ENCODE measurements at places on chromosomes 7 and 10. TPM values are rescaled to one million over a fixed set of nuclear protein-coding genes. Genes with fewer than 3 reads are reported as not detected.

IGFBP1 gene
- 1.7 TPM for total RNA-seq

SLC26A3 gene
- not detected for total RNA-seq

HIP1 gene
- total RNA-seq = 17.7 TPM

MICU1 gene
- total RNA-seq = 29.2 TPM

DNA sequence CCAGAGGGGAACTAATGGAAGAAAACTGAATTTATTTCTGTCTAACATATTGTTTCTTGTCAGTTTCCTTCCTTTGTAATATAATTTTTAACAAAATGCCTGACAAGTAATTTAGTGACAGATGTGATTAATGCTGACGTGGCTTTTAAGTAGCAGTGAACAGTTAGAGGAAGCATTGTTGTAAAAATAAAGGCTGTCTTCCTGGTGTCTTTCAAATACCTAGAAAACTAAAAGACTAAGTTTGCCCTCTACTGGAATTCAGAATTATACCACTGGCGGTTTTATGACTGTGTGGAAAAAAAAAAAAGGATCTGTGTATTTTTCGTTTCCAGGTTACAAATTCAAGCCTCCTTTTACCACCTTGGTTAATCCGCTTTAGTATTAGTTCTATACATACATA, 217.1 kb upstream of the DPP6 start:
- no peak for DNase-seq

- DNase-seq = no peak
These were observed 35.0 kb upstream of the ABCB4 start for GRCh38 chr7:87510411-87510875.

PRR15 gene
- total RNA-seq = not detected

- no peak for DNase-seq
These were observed 179.2 kb upstream of the SHH start for GRCh38 chr7:155991470-155991869.

GBF1 gene
- total RNA-seq = 48.9 TPM

MMP21 gene
- total RNA-seq = not detected

STEAP1B gene
- 8.8 TPM for total RNA-seq

COA1 gene
- 47.6 TPM for total RNA-seq

- no peak for DNase-seq
These were observed 24.9 kb downstream of the C10orf120 start for GRCh38 chr10:122674781-122675180.

- DNase-seq = no peak
These were observed 232.1 kb upstream of the NPVF start for GRCh38 chr7:25460433-25460832.

- no peak for DNase-seq
These were observed 50.2 kb downstream of the EEPD1 start for GRCh38 chr7:36203071-36203790.

- peak; percentile 44 for DNase-seq
These were observed 156.2 kb upstream of the FRMD4A start for GRCh38 chr10:14486777-14487487.

SAP25 gene
- 2.9 TPM for total RNA-seq

DNA sequence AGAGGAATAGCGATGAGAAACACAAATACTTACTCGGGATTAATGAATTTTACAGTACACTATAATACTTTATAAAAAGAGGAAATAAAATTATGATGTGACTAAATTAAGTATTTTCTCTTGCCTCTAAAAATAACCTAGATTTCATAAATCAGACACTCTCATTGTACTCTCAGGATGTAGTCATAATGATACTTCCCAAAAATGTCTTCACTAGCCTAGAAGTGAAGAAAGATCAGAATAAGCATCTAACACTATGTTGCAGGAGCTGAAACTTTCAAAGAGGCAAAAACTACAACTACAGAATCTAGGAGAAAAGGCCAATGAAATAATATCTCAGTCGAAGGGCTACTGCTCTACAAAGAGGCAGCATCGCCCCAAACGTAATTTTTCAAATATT, 49.4 kb downstream of the DNAJC1 start:
- no peak for DNase-seq

SPDYE8 gene
- not detected for total RNA-seq

CNNM1 gene
- total RNA-seq = 2.5 TPM

CCAR1 gene
- total RNA-seq = 67.0 TPM

DNA sequence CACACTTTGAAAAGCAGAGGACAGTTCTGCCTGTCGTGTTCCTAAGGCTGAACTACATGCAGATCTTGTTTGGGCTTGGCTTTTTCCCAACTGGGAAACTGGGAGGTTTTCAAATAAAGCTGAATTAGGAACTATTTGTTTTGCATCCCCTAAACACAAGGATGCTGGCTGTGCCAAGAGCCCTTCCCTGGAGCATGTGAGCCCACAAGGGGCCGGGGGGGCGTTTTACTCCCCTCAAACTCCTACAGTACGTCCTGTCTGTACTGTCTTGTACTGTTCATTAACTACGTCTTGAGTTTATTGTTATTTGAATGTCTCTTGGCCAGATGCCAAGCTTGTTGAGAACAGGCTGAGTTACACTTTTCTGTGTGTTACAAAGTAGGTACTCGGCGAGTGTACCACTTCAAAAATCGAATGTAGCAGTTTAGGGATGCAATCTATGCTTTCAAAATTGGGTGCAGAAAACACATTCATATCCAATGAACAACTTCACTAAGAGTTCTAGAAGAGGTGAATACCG, 94.9 kb downstream of the GFRA1 start:
- DNase-seq = no peak

DNA sequence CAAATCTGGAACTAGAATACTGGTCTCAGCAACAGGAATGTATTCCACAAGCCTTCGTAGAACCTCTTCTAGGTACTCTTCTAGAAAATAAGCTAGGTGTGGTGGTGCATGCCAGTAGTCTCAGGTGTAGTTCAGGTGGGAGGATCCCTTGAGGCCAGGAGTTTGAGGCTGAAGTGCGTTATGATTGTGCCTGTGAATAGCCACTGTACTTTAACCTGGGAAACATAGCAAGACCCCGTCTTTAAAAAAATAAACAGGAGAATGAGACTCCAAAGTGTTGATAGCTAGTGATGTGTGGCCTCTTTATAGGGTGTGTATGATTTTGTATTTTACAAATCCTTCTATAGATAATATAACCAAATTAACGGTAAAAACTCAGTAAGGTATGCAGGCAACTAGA, 1.5 kb upstream of the ZNF775 start:
- no peak for DNase-seq

GRCh38 chr10:114458216-114458920, 54.1 kb upstream of the AFAP1L2 start:
- no peak for DNase-seq

NEUROD6 gene
- not detected for total RNA-seq

GRCh38 chr7:158318511-158318913, 269.1 kb downstream of the PTPRN2 start:
- DNase-seq = peak; percentile 56

TAF6 gene
- total RNA-seq = 54.3 TPM

DNA sequence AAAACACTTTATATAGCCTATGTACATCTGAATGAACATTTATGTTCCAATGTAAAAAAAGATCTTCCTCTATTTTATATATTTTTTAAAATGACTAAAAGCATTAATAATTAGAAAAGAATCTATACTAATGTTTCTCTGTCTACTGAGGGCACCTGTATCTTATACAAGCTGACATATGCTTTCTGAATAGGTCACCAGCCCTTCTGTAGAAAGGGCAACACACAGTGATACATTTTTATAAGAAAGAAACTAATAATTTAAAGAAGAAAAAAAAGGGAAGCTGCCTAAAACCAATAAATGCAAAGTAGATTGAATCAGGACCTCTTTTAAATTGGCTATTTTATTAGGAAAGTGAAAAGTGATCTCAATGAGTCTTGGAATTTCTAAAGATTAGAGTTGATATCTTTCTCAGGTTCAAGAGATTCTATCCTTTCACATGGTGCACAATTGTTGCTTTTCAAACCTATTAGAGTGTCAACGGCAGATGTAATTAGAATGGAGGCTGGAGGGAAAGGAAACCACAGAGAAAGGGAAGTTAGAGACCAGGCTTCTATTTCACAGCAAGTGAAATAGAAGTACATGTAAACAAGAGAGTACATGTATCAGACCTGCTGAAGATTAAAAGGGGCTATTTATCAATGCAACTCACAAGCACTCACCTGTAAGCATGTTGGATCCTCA, 6.3 kb downstream of the MTPN start:
- no peak for DNase-seq

CNNM2 gene
- 9.6 TPM for total RNA-seq

- DNase-seq = no peak
These were observed 33.5 kb downstream of the SVOPL start for GRCh38 chr7:138667535-138668228.

DNA sequence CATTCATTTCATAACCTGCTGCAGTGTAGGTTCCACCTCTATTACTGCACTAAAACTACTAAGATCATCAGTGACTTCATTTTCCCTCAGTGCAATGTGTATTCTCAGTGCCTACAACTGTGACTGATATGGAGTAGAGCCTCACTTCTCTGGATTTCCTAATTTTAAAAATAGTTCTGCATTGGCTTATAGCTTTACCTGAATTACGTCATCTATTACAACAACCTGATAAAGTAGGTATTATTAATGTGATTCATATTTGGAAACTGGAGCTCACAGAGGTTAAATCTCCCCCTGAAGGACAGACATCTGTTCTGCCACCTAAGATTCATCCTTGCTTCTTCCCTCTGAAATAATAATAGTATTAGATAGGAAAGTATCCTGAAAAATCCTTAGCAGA, 70.9 kb upstream of the NOBOX start:
- no peak for DNase-seq

MPP7 gene
- total RNA-seq = 24.8 TPM

SPDYE16 gene
- not detected for total RNA-seq

GRCh38 chr7:94040254-94040653, 36.1 kb upstream of the BET1 start:
- DNase-seq = no peak

- no peak for DNase-seq
These were observed 42.9 kb upstream of the STOX1 start for GRCh38 chr10:68784476-68784875.

GRCh38 chr10:110007161-110007700, 553 bp upstream of the ADD3 start:
- DNase-seq = peak; percentile 97

SPAM1 gene
- total RNA-seq = not detected

GRCh38 chr7:8130663-8131062, 131.3 kb downstream of the ICA1 start:
- DNase-seq = no peak

- DNase-seq = no peak
These were observed 72.5 kb downstream of the CTBP2 start for GRCh38 chr10:125087897-125088215.

RSPH10B2 gene
- total RNA-seq = 5.2 TPM

GRCh38 chr10:121823993-121824463, 103.8 kb downstream of the ATE1 start:
- DNase-seq = no peak

DNA sequence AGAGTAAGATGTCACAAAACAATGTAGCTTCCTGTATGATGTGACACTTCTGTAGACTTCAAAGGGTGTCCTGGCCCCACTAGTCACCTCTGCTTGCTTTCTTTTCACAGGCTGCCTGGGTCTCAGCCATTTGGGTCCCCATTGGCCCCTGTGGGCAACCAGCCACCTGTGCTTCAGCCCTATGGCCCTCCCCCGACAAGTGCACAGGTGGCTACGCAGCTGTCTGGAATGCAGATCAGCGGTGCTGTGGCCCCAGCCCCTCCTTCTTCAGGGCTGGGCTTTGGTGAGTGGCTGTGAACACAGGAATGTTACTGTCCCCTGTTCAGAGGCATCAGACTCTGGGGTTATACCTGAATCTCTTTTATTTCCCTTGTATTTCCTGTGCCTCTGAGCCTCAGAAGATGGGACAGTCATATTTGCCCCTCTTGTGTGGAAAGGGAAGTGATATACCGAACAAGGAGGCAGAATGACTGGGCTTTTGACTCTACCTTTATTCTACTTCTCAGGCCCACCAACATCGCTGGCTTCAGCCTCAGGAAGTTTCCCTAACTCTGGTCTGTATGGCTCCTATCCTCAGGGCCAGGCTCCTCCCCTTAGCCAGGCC, 15.4 kb downstream of the SEC24C start:
- DNase-seq = no peak

ERVW-1 gene
- total RNA-seq = not detected

- DNase-seq = no peak
These were observed 49.1 kb downstream of the APBB1IP start for GRCh38 chr10:26486990-26487850.

CRTAC1 gene
- 2.5 TPM for total RNA-seq

- DNase-seq = no peak
These were observed 494.5 kb downstream of the DNAJB6 start for GRCh38 chr7:157831143-157831905.

CPXM2 gene
- 18.9 TPM for total RNA-seq

- no peak for DNase-seq
These were observed 541 bp downstream of the ELMO1 start for GRCh38 chr7:37448011-37448635.

EPO gene
- total RNA-seq = not detected

- no peak for DNase-seq
These were observed 71.3 kb downstream of the PFKFB3 start for GRCh38 chr10:6274040-6274439.

DNA sequence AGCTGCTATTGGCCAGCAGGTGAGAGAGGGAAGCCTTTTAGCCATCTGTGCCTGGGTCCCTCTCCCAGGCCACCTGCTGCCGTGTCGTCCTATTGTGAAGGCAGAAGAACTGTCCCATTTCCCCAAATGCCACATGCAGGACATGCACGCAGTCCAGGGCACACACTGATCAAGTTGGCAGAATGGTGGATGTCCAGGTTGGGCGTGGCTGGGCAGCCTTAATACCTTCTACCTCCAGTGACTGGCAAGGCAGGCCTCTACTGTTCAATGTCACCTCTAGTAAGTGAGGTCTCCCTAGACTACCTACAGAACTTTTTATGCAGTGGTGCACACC, 37.6 kb downstream of the ALOX5 start:
- DNase-seq = no peak

DNA sequence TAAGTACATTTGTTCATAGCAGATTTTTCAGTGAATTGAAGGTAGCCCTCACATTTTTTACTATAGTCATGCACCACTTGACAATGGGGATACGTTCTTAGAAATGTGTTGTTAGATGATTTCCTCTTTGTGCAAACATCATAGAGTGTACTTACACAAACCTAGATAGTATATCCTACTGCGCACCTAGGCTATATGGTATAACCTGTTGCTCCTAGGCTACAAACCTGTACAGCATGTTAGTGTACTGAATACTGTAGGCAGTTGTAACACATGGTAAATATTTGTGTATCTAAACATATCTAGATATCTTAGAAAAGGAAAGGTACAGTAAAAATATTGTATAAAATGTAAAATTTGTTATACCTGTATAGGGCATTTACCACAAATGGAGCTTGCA, 41.2 kb downstream of the TAX1BP1 start:
- no peak for DNase-seq

DNA sequence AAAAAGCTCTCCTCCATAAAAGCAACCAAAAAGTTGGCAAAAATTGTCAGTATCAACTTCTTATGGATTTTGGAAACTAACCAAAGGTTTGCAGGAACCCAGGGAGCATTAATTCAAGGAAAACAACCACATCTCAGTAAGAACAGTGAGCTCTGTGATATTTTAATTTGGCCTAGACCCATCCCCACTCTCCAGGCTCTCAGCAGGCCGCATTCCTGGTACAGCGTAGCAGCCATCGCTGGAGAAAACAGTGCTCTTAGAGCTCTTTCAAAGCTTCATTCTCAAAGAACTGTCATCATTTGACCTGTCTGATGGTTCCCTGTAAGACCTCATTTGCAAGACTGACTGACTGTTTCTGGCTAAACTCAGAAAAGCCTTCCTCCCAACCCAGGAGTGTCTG, 81.9 kb downstream of the NUDCD3 start:
- DNase-seq = no peak

GNG11 gene
- 15.0 TPM for total RNA-seq
